ENCODE measurements at places on chromosomes 5 and 9. TPM values are rescaled to one million over a fixed set of nuclear protein-coding genes. Genes with fewer than 3 reads are reported as not detected.

CDH18 gene
- polyA plus RNA-seq = 0.17 TPM

ASPN gene
- polyA plus RNA-seq = not detected

NDUFA8 gene
- 111 TPM for polyA plus RNA-seq

GRCh38 chr5:73126957-73127356 is 6.6 kb downstream of the TMEM171 start:
- no peak for DNase-seq

GPR21 gene
- not detected for polyA plus RNA-seq

- DNase-seq = no peak
Observed at GRCh38 chr9:91258451-91258850, 103.3 kb downstream of the AUH start.

- DNase-seq = peak; percentile 9
Observed at GRCh38 chr9:132412089-132412488, 2.1 kb downstream of the CFAP77 start.

QRFP gene
- not detected for polyA plus RNA-seq

CDC20B gene
- polyA plus RNA-seq = 0.05 TPM

TMEM174 gene
- polyA plus RNA-seq = not detected

DNA sequence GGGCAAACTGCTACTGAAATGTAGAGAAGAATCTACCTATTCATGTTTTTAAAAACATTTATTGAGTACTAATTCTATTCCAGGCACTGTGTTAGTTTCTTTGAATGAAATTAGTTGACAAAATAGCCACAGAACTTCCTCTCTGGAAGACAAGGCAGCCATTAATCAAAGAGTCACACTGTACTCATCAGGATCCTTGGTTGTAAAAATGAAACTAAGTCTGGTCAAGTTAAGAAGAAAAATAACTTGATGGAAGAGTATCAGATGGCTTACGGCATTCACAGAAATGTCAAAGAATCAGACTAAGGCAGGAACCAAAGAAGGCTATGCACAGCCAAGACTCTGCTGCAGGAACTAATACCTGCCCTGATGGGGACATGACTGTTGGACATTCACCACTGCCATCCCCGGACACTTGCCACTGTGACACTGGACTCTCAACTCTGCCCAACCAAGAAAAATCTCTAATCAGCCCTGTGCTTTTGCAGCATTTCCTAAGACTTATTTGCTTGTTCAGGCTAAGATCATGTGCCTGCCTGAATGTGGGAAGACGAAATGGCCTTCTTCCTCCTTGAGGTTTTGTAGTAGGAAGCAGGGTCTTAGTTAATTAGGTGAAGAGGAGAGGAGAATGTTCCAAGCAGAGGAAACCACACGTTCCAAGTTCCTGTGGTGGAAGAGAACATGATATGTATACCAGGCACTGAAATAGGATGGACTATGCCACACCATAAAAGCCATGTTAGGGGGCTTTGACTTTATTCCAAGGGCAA is 23.3 kb upstream of the NDUFB6 start:
- no peak for DNase-seq

GBA2 gene
- polyA plus RNA-seq = 30.3 TPM

VCAN gene
- 28.7 TPM for polyA plus RNA-seq

ZBTB43 gene
- polyA plus RNA-seq = 7.0 TPM

GRCh38 chr5:87912419-87912818 is 356.2 kb downstream of the TMEM161B start:
- peak; percentile 44 for DNase-seq

FGF1 gene
- polyA plus RNA-seq = 5.0 TPM

- DNase-seq = no peak
Observed at GRCh38 chr5:170149206-170149515, 43.5 kb downstream of the FOXI1 start.

SLC25A46 gene
- 24.1 TPM for polyA plus RNA-seq

DNA sequence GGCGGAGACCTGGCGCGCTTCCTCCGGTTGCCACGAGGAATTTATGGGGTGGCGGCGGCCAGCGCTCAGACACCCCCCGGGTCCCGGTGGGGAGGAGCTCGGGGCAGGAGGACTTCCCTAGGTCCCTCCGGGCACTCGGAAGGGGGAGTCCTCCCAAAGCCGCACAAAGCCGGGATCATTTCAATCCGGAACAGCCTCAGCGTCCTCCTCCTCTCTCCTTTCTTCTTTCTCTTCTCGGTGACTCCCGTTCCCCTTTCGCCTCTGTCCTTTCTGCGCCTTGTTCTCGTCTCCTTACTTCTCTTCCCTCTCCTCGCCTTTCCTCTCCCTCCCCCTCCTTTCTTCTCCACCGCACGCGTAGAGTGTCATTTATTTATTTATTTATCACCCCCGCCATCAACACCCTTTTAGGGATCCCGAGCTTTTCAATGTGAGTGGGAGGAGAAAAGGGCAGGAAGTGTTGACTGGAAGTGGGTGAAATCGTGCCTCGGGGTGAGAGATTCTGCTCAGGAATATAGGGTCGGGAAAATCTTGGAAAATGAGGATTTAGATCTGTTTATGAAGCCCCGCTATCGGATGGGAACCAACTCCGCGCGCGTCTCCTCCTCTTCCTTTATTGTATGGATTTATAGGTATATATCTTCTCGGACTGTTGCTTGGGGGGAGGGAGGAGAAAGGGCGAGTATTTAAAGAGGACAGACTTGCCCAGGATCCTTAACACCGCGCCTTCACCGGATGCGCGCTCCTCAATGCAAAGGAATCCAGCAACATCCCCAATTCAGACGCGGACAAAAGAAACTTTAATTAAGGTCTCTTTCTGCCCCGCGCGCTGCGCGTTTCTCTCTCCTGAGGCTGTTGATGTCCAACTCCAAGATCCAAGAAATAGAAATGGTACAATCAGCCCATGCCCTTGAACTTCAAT is 2.0 kb upstream of the ZNF462 start:
- DNase-seq = peak; percentile 60

- no peak for DNase-seq
Observed at GRCh38 chr5:104904561-104904960, 1342.0 kb upstream of the NUDT12 start.
